Stimulated activated CD4-positive, alpha-beta T cell treated with anti-CD3 and anti-CD28 coated beads, Interleukin-1b, Interleukin-23, amount 100 ng/mL, for 1 hour (primary cell): ENCODE measurements at places on chromosomes 2 and 18.

DNA sequence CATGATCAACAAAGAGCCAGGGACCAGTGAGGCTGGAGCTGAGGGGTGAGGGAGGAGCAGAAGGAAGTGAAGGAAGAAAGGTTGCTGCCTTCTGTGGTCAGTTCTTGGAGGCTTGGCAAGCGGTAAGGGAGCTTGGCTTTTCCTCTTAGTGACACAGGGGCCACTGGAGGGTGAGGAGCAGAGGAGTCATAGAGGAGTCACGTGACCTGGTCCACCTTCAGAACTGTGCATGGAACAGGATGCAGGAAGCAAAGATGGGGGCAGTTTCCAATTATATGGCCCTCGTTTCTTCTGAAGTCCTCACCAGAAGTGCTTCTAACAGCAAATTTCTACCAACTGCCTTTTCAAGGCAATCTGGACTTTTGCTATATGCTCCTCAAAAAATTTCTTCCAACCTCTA lies 326.9 kb upstream of the SMIM21 start:
- no peak for DNase-seq

DNA sequence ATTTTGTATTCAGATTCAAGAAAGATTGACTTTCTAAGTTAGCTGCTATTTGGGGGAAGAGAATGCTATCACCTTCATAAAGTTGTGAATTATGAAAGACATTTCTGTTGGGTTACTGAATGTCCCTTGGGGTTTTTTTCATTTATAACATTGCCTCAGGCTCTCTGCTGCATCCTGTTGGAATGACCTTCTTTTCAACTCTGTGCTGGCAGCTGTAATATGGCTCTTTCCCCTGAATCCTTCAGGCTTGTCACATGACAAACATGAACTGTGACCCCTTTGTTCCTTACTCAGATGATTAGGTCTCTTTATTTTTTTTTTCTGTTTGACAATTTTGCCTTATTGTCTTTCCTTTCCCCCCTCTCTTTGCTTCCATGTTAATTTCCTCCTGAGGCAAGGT lies 159.8 kb downstream of the TAF4B start:
- no peak for DNase-seq

DNA sequence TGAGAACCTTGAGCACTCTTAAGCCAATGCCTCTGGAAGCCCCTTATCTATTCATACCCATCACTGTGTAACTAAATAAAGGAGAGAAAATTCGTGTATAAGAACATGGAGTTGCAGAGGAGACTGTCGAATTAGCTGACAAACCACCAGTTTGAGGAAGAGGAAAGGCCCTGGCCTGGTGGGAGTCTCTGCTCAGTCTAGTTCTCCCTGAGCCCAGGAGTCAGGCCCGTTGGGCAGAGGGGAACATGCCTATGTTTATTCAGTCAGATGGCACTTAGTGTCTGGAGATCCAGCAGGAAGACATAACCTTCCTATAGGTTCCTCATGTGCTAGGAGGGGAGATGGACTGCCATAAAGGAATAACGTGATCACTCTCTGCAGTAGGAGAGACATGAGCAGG lies 60.3 kb downstream of the MGAT5 start:
- no peak for DNase-seq

- no peak for DNase-seq
Measured at GRCh38 chr2:32715981-32716380, 88.1 kb downstream of the TTC27 start.

DNA sequence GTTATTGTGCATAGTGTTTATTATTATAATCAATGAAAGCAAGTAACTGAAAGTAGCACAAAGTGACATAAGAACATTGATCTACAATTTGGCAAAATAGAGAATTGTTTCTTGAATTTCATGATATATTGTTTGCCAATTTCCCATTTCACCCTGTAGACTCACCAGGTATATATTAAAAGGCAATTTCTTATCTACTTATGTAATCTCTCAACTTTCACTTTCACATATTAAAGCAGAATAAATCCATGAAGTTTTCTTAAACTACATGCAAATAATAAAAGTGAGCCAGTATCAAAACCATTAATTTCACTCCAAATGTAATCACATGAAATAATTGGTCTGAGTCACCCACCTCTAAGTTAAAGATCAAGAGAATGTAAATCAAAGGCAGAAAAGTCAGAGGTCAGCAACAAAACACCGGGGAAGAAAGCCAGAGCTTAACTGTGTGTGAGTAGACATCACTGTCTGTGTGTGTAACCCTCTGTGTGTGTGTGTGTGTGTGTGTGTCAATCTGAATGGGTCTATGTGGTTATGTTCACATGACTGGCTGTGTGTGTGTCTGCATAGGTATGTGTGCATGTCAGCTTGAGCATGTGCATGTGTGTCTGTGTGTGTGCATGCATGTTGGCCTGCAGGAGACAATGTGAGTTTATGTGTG lies 44.1 kb downstream of the ZNF385B start:
- DNase-seq: no peak
